Occipital lobe (tissue), 3 donors: ENCODE measurements at places on chromosomes 3 and 15. TPM values are rescaled to one million over a fixed set of nuclear protein-coding genes. Genes with fewer than 3 reads are reported as not detected.
A peak's percentile ranks its signal among the peaks of the same experiment; 100 is the strongest.

Gene TRPM1
- not detected for total RNA-seq

Gene CPNE4
- total RNA-seq: 3.4 TPM

Gene DNASE1L3
- total RNA-seq: 0.94 TPM

Gene NOX5
- total RNA-seq: under 0.01 TPM

Gene KPNA4
- total RNA-seq: 49.0 TPM

Gene THSD4
- 1.6 TPM for total RNA-seq

Gene ALDH1A2
- 6.1 TPM for total RNA-seq

Gene ARPP19
- total RNA-seq: 192 TPM

GRCh38 chr15:46034755-46035154, 399.9 kb downstream of the SQOR start:
- DNase-seq: no peak

DNA sequence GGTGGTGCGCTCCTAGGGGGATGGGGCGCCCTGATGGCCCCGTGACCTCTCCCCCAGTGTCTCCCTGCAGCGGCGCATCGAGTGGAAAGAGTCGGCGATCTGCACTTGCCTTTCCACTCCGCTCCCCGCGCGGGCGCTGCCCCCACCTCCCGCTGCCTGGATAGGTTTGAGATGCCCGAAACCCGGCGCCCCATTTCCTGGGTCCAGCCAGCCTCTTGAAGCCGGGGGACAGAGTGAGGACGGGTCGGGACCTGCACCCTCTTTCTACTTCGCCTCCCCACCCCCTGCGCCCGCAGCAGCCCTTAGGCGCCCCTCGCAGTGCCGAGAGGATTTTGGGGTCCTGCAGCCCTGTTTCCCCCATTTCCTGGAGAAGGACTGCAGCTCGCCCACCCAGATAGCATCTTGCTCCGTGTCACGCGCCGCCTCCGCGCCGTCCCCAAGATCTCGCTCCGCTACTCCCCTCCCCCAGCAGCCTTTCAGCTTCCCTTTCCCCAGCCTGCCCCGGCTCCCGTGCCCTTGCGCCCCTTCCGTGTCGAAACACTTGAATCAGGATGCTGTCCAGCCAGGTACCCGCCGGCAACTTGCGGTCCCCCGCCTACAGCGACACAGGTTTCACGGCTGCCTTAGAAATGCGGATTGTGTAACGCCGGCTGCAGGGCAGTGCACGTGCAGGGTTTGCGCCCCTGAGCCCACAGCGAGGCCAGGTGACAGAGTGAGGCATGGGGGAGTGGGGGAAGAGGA, 519 bp downstream of the ABHD6 start:
- peak; percentile 52 for DNase-seq

- DNase-seq: no peak
Measured at GRCh38 chr3:129567176-129567705, 24.3 kb downstream of the H1-8 start.

GRCh38 chr15:89749054-89749453, 2.0 kb downstream of the MESP1 start:
- no peak for DNase-seq

- no peak for DNase-seq
Measured at GRCh38 chr15:73727330-73727976, 25.7 kb downstream of the INSYN1 start.

DNA sequence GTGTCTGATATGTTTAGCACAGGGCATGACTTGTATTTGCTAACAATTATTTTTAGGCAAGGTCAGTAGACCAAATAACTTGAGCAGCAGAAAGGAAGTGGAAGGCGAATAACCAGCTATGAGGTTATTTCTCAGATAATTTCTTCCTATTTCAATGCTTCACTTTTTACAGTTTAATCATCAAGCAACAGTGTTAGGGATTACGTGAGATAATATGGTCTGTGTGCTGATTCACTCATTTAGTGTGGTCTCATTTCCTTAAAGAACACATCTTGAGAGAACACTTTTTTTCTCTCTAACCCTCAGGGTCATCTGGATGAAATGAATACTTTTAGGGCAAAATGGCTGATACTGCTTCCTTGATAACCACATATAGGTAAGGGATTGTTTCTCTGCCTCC, 126.0 kb upstream of the CCNL1 start:
- no peak for DNase-seq

DNA sequence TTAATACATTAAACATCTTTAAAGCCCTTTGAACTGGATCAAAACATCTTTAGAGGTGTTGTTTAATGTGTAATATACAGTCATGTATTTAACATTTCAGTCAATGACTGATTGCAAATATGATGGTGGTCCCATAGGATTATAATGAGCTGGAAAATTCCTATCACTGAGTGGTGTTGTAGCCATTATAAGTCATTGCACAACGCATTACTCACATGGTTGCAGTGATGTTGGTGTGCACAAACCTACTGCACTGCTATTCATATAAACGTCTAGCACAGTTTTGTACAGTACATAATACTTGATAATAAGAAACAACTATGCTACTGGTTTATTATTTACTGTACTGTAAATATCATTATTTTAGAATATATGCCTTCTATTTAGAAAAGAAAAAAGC, 75.6 kb downstream of the DTWD1 start:
- DNase-seq: no peak

DNA sequence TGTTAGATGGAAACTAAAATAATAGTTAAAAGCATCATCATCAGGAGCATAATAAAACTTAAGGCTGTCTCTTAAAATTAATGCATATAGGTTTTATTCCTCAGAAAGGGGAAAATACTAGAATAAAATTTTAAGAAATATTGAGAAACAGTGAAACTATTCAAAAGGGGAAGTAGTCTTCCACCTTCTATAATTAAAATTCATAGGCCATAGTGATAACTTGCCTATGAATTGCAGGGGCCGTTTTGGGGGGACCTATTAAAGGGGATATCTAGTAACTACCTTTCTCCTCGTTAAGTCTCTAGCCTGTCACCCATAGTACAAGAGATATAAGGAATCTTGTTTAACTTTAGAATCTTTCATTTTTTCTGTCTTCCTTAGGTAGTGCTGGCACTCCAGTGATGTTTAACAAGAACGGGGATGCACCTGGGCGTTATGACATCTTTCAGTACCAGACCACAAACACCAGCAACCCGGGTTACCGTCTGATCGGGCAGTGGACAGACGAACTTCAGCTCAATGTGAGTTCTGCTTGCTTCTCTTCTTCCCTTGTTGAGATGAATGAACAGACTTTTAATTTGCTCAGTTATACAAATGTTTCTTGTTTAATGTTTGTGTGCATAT, 600.4 kb downstream of the GRM7 start:
- DNase-seq: no peak

GRCh38 chr3:39990532-39990931, 181.1 kb downstream of the MYRIP start:
- DNase-seq: no peak

GRCh38 chr15:90046911-90047392, 45.8 kb downstream of the ZNF710 start:
- no peak for DNase-seq

- no peak for DNase-seq
Measured at GRCh38 chr3:143123353-143123984, 3.9 kb downstream of the CHST2 start.

- DNase-seq: no peak
Measured at GRCh38 chr15:74857082-74857655, 14.2 kb upstream of the ULK3 start.

- no peak for DNase-seq
Measured at GRCh38 chr3:17605032-17605431, 137.4 kb downstream of the TBC1D5 start.
